ENCODE measurements at places on chromosomes 6 and 20.

DNA sequence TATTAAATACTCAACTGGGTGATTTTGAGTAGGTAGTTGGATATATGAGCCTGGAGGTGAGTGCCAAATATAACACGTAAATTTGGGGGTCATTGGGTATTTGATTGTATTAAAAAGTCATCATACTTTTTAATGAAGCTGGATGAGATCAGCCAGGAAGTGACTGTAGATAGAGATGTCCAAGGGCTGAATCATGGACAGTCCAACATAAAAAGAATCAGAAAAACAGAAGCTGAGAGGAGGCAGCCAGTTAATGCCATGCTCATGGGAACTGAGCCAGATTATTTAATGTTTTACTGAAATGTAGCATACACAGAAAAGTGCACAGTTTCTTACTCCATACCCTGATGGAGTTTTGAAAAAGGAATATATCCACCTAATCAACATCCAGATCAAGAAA is 435.5 kb upstream of the PLCB4 start:
- DNase-seq, result no peak

- DNase-seq, result peak; percentile 34
These were observed 7.8 kb downstream of the SYNGAP1 start for GRCh38 chr6:33427585-33428223.

DNA sequence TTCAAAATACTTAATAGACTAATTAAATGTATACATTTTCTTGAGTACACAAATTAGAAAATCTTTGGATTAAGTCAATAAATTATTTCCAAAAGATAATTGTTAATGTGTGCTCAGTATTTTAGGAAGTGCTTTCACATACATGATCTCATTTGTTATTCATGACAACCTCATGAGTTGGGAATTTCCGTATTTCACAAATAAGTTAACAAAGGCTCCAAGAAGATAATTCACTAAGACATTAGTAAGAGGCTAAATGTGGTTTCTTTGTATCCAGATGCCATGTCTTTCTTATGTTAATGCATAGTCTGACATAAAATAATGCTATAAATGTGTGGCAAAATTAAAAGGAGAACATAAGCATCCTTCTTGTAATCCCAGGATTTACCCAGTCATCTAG is 79.5 kb upstream of the TCF21 start:
- DNase-seq, result no peak

DNA sequence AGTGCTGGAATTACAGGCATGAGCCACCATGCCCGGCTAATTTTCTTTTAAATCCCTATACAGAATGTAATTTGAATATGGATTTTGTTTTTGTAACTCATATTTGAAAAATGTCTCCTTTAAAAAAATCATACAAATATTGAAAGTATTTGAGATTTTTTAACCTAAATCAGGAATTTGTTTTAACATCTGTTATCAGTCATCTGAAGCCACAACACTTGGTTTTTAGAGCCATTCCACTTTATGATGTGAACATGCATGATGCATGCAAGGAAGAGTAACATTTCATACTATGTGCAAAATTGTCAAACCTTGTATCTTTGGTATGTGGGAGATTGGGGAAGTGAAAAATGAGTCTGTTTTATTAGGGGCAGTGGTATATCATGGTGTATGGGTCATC is 124.5 kb upstream of the AHI1 start:
- DNase-seq, result no peak

DNA sequence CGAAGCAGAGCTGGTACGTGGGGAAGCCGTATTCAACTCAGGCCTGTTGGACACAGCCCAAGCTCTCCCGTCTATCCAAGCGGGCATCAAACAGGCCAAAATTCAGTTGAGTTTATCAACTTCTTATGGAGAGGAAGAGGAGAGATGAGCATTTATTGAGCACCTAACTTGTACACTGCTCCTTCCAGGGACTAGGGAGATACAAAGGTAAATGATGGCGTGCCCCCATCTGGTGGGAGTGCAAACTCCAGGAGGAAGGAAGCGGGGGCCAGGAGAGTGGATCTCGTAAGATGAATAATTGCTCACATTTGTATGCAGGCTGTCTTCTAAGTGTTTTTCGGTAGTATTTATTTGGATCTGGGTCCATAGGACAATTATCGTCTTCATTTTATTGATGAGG is 146.6 kb downstream of the SOBP start:
- no peak for DNase-seq

GRCh38 chr6:29986179-29986781 is 43.9 kb downstream of the HLA-A start:
- no peak for DNase-seq

DNA sequence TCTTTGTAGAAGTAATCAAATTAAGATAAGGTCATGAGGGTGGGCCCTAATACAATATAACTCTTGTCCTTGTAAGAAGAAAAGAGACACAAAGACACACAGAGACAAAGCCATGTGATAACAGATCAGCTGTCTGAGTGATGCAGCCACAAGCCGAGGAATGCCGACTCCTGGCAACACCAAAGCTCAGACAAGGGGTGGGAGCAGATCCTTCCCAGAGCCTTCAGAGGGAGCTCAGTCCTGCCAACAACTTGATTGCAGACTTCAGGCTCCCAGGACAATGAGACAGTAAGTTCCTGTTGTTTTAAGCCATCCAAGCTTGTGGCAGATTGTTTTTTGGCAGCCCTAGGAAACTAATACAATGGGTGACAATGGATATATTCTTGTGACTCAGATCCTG is 325.0 kb upstream of the AGPAT4 start:
- no peak for DNase-seq

DNA sequence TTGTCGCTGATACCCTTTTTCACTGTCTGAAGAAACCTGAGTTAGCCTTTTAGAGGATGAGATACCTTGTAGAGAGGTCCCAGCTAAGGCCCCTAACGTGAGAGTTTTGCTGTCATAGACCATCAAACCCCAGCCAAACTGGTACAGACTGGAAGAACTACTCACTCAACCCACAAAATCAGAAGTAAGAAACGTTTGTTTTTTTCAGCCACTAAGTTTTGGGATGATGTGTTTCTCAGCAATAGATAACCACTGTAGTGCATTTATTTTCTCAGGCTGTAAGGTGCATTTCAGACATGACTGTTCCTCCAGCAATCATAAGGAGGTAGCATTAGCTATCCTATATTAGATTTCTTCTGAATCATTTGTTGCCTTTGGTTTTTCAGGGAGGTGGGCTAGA is 407.3 kb upstream of the FLRT3 start:
- no peak for DNase-seq

GRCh38 chr20:14235355-14235754 is 102.1 kb downstream of the FLRT3 start:
- DNase-seq, result no peak

DNA sequence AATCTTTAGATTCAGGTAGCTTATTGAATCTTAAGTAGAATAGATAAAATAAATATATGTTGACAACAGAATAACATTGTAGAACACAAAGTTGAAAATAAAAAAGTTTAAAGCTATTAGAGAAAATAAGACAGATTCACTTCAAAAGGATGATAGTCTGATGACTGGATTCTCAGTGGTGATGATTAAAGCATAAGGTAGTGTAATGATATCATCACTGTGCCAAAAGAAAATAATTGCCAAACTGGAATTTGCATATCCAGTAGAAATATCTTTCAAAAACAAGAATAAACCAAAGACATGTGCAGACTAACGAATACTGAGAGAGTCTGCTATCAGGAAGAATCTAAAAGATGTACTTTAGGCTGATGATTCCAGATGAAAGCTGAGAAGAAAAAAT is 30.2 kb downstream of the ENPP1 start:
- no peak for DNase-seq

DNA sequence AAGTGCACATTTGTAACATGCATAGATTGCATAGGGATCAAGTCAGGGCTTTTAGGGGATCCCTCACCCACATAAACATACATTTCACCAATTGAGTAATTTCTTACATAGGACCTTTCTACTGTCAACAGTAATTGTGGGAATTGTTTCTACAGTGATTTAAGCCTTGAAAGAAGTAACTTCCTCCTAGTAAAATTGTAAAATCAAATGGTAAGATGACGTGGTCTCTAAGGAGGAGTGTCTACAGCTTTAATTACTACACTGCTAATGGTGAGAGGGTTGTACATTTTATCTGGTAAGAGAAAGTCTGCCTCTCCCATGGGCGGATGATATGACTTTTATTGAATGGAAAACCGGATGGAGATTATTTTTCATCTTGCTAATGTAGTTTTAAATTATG is 98.0 kb downstream of the RPP40 start:
- DNase-seq, result no peak

DNA sequence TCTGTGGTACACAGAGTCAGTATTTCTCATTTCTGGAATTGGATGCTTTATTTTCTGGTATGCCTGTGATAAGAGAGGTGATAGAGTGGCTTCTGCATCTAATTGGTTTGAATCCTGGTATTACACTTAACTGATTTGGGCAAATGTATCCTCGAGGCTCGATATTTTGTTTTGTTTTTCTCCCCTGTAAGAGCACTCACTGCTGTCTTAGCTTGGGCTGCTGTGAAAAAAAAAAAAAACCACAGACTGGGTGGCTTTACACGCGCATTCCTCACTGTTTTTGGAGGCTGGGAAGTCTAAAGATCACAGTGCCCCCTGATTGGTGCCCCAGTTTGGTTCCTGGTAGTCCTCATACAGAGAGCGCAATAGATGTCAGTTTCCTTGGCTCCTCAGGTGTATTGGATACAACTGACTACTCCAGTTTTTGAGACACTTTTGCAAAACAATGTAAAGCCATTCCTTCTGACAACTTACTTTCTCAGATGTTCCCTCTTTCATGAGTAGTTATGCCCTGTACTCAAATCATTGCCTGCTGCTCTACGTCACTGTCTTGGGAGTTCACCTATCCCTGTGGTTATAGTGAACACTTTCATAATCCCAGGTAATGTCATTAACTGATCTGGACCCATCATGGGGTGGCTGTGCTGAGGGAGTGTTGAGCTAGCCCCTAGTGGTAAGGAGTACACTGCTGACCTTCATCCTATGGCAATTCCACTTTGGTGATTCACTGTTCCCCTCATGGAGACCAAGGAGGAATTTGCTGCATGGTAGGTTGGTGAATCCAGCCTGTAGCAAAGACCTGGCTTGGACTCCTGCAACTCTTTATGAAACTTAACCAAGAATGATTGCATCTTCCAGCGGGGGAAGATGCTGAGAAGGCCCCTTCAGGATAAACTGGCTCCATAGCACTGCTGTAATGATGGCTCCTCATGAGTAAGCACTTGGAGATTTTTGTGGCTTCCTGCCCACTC is 3.5 kb upstream of the ACAT2 start:
- DNase-seq, result peak; percentile 28

DNA sequence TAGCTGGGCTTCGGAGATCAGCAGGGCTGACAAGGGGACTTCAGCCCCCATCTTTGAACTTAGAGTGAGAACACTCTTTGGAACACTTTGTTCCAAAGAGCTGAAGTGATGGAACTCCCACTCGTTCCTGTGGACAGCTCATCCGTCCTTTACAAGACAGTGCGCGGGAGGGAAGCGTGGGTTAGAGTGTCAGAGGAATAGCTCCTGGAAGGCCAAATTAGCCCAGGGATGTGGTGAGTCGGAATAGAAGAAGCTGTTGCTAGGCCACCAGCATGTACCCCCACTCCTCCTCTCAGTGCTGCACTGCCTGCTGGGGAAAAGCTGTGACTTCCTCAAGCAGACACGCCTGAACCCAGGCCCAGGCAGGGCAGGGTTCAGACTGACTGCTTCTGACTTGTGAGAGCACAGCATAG is 1.7 kb downstream of the SDCBP2 start:
- no peak for DNase-seq

DNA sequence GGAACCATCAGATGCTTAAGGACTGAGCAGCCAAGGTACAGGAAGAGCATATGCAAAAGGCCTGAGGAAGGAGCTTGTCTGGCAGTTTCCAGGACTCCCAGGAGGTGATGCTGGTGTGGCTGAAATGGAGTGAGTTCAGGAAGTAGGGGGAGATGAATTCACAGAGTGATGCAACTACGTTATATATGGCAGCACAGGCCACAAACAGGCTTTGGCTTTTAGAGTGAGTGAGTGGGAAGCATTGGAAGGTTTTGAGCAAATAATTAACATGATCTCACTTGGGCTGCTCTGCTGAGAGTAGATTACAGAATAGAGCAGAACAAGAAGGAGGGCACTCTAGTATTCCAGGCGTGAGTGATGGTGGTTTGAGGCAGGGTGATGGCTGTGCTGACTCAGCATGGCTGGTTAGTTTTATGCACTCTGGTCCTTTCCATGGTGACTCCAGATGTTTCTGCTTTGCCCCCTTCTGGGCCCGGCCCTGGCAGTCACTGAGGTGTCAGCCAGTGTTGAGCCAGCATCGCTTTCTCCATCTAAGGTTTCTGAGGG is 6.5 kb downstream of the BTN2A2 start:
- no peak for DNase-seq

DNA sequence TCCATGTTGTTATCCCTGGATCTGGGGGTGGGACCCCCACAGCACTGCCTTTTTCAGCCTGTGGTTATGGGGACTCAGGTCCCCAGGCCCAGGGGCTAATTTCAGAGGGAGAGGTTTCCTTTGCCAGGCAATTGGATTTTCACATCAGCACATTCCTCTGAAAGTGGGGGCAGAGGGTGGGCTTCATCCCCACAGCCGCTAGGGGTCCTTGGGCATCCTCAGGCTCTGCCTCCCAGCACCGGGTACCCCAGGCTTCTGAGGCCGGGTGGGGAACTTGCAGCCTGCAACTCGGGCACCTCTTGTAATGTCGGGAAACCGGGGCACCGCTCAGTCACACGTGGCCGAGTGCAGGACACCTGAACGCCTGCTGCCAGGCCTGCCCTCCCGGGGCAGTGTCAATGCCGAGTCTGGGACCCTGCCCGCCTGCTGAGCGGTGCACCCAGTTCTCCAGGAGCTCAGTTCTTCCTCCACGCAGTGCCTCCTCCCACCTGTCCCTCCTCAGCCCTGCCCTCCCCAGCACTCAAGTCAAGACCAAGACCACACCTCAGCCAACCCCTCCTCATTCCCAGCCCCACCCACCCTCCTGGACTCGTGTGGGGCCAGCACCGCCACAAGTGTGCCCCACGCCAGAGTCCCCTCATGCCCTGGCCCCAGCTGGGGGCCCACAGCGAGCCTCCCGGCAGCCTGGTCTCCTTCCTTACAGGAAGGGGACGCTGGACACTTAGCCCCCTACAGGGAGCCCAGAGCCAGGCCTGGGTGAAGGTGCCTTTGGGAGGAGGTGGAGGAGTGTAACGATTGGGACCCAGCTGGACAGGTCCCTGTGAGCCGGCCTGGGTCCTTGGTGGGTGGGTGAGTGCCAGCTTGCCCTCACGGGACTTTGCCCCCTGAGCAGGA is 8.8 kb upstream of the CHRNA4 start:
- no peak for DNase-seq

- DNase-seq, result peak; percentile 75
These were observed 143.7 kb downstream of the DLL1 start for GRCh38 chr6:170147056-170147787.

DNA sequence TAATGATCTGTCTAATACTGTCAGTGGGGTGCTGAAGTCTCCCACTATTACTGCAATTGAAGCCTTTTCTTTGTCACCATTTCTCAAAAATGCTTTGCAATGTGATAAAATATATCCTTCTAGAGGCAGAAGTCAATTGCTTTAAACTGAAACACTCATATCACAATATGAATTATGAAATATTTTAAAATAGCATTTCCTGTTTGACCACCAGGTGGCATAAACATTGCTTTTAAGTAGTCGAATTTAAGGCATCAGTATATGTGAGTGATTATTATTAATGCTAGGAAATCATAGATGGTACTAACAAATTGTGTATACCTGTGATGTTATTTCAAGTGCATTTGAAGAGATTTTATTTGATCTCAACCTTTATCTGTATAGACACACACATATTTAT is 87.5 kb downstream of the MEI4 start:
- no peak for DNase-seq
